ENCODE measurements at places on chromosomes 2 and 18.
A peak's percentile ranks its signal among the peaks of the same experiment; 100 is the strongest.

DNA sequence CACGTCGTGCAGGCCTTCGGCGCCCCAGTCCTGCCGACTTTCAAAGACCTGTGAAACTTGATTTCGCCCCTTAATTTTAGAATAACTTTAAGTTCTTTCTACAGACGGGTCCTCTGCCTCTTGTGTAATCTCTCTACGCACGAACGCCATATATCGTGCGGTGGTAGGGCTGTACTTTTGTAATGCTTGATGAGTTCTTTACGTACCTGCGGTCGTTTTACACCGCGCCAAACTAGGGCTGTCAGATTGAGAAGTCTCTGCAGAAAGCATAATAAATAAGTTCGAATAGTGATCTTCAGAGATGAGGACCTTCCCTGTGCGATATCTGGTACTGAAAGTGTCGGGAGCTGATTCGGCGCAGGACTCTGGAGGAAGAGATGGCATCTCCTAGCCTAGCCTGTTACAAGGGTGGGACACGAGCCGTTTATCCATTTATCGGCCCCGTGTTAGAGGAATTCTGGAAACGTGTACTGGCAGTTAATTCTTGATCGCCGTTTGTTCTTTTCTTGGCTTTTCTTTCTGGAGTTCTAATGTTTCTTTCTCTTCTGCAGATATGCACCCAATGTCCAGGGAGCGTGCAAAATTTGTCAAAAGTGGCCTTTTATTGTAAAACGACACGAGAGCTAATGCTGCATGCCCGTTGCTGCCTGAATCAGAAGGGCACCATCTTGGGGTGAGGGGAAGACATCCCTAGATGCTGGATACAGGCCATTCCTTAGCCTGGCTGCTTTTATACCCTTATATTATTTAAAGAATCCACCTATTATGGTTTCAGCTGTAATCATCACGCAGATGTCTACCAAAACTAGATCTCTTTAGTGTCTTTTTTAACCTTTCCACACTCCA lies 781 bp upstream of the SLC5A6 start:
- DNase-seq: peak; percentile 47

DNA sequence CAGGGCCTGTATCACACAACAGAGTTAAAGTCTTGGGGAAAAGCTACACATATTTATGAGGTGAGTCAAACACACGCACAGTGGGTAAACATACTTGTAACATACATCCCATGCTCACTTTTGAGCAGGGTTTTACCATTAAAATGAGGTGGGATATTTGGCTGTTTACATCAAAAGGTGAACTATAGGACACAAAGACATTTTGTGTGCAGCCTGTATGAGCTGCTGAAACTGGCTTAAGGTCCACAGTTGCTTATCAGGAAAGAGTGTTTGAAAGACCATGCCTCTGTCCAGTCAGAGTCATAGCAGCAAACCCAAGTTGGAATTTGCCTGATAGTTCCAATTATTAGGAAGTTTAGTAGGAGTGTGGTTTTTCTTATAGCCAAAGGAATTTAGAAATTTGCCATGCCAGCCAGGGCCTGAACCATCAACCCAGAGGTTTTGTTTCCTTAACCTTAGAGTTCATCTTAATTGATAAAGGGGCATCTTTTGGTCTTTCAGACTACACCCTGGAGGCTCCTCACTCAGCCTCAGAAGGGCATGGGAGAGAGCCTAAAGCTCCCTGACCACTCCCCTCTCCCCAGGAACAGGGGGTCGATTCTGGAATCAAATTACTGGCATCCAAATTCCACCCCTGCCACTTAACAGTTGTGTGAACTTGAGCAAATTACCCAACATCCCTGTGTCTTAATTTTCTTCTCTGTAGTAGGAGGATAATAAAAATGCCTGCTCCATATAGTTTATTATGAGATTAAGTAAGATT lies 29.9 kb upstream of the L3MBTL4 start:
- DNase-seq: no peak

GRCh38 chr2:215573496-215573895 lies 137.6 kb upstream of the FN1 start:
- DNase-seq: no peak

DNA sequence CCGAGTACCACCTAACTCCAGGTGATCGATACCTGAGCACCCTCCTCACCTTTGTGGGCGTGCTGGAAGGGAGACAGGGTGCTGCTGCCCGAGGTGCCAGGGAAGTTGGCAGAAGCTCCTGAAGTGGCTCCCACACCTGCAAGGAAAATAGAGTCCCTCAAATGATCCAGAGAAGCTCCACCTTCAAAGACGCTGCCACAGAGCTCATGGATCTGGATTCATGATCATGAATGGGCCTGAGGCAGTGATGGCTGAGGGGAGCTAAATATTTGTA lies 76.5 kb downstream of the EDAR start:
- no peak for DNase-seq

GRCh38 chr2:169178804-169179390 lies 109.5 kb downstream of the DHRS9 start:
- no peak for DNase-seq

- no peak for DNase-seq
These were observed 317.2 kb downstream of the TSN start for GRCh38 chr2:122072666-122073065.
